Aorta (tissue), 5 donors: ENCODE measurements at places on chromosomes 11 and 22. TPM values are rescaled to one million over a fixed set of nuclear protein-coding genes. Genes with fewer than 3 reads are reported as not detected.
A peak's percentile ranks its signal among the peaks of the same experiment; 100 is the strongest.

DNA sequence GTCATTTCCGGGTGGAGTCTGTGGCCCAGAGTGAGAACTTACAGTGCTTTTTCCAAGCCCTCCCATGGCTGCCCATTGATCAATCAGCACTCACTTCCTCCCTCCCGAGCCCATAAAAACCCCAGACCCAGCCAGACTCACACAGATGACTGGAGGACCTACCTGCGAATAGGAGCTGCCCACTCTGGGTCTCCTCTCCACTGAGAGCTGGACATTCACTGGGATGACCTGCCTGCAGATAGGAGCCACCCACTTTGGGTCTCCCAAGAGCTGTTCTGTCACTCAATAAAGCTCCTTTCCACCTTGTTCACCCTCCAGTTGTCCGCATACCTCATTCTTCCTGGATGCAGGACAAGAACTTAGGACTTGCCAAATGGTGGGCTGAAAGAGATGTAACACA lies 56.0 kb upstream of the B3GNT6 start:
- no peak for DNase-seq

DNA sequence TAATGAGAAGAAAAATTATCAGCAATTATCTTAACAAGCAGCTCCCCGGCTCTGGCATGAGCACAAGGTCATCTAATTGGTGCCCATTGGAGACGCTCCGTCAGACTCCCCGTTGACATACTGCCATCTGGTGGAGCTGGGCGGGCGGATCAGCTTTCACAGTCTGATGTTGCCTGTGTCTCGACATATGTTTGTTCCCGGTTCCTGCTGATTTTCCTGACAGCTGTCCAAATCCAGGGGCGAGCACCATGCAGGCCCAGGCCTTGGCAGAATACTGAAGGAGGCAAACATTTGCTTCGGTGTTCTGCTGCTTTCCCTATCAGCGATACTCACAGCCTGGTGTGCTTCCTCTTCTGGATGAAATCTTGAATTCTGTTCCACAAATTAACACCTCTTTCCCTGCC lies 43.8 kb upstream of the BARX2 start:
- DNase-seq = peak; percentile 93

DNA sequence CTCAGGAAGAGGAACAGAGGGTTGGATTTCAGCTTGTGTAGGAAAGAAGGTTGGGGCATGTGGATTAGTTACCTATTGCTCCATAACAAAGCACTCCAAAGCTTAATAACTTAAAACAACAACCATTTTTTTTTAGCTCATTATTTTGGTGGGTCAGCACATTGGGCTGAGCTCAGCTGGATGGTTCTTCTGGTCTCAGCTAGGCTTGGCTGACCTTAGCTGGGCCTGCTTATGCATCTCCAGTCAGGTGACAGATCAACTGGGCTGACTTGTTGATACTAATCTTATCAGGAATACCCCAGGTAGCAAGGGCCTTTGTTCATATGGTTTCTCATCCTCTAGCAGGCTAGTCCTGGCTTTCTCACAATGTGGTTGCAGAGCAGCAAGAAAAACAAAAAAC lies 106.4 kb downstream of the C11orf91 start:
- DNase-seq = no peak

DNA sequence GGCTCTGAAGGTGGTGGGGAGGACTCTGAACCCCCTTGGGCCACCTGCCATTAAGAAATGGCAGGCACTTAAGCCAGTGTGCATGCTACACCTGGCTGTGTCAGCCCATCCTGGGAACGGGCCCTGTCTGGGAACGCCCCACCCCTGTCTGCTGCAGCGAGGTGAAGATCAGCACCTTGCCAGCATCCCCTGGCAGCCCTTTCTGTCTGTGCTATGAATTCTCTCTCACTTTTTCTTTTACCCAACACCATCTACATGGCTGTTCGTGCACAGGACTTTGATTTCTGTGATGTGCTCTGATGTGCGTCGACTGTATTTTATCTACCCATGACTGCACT lies 452.9 kb upstream of the B3GAT1 start:
- no peak for DNase-seq

DNA sequence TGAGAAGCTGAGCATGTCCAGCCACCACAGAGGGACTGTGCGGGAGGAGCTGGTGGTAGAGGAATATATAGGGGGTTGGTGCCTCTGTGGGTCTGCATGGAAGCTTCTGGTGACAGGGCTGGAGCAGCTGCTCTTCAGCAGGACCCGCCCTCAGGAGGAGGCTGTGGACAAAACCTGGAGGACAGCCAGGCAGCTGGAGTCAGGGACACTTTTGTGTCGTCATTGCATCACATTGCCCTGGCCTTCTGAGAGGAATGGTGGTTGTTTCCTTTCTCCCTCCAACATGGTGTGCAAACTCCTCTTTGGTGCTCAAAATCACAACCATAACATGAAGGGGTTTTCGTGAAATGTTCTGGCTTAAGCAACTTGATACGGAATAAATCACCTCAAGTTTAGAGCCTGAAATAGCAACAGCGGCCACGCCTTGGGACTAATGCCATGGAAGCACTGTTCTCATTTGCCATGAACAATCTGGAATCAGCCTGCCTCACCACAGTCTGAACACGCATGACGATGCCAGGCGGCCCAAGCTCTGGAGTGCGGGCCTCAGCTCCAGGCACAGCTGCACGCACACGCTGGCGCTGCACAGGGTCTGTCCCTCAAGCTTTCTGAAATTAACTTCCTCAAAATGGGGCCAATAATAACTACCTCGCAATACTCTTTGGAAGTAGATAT lies 17.1 kb upstream of the CSRP3 start:
- DNase-seq = no peak

DNA sequence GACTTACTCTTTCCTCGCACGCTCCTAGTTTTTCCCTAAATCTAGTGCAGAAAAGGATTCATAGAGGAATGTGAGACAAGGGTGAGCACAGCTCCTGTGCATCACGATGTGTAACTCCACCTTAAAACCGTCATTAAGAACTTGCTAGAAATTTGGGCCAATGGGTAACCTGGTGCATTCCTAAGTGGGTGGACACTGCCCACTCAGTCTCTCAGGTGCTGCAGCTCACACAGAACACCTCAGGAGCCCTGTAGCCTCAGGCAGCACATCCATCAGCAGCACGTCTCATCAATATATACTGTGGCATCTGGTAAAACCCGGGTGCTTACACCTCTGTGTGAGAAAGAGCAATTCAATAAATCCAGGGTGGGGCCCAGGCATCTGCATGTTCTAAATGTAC lies 12.4 kb downstream of the POU2AF3 start:
- no peak for DNase-seq

GRCh38 chr11:57598831-57599155 lies 1.3 kb downstream of the SERPING1 start:
- DNase-seq = no peak

GRCh38 chr11:65404638-65405339 lies 17.8 kb upstream of the NEAT1 start:
- no peak for DNase-seq

DNA sequence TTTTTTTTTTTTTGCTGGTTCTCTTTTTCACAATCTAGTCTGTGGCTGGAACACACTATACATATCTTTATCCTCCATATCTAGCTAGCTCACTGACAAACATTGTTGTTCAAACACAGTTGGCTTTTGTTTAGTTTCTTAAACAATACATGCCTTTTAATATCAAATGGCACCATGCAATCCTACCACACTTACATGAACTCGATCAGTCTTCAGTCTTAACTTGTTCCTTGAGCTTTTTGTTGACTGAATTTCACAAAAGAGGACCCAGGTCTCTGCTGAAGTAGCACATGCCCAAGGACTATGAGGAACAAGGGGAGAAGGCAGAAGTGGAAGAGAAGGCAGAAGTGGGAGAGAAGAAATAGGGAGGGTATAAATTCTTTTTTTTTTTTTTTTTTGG lies 25.5 kb downstream of the TMEM123 start:
- DNase-seq = no peak

DNA sequence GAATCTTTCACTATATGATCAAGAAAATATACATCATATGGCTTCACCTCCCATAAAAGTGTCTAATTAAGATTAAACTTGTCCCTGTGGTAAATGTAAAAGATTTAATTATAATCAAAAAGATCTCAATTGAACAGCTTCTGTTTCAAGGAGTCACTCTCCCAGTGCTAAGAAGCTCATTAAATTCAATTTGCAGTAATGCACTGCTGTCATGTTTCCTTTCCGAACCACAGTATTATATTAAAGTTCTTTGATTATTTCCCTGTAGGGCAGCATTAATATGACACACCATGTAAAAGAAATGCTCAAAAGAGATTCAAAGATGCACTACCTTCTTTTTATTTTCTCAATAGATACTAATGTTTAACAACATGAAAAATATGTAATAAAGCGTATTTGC lies 758.4 kb downstream of the LRRC4C start:
- no peak for DNase-seq

DNA sequence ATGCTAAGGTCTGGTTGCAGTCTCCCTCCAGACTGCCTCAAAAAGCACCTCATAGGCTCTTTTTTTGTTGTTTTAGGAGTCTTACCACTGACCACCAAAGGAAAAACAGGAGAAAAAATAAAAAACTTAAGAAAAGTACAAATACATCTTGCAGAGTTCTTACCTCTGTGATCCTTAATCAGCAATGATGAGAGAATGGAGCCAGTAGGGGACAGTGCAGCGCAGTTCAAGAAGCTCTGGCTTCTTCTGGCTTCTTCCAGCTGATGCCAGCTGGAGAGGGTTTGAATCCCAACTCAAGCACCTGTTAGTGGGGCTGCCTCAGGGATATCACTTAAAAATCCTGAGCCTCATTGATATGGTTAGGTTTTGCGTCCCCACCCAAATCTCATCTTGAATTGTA lies 223.3 kb upstream of the ISX start:
- DNase-seq = no peak

The RFPL2 gene
- polyA plus RNA-seq = not detected

The MRGPRX4 gene
- polyA plus RNA-seq = not detected

The PATE3 gene
- polyA plus RNA-seq = not detected
